ENCODE measurements at places on chromosomes 4 and X.

GRCh38 chrX:132504417-132504816 is 15.6 kb upstream of the MBNL3 start:
- no peak for DNase-seq

DNA sequence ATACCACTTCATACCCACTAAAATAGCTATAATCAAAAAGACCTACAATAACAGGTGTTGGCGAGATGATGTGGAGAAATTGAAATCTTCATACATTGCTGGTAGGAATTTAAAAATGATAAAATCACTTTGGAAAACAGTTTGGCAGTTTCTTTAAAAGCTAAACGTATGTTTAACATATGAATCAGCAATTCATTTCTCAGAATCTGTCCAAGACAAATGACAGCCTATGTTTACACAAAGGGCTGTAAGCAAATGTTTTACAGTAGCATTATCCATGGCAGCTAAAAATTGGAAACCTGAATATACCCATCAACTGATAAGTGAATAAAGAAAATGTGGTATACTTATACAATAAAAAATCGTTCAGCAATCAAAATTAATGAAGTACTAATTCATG is 33.0 kb upstream of the ABCG2 start:
- DNase-seq, result no peak

- DNase-seq, result no peak
Measured at GRCh38 chr4:168757500-168757899, 252.6 kb downstream of the CBR4 start.

DNA sequence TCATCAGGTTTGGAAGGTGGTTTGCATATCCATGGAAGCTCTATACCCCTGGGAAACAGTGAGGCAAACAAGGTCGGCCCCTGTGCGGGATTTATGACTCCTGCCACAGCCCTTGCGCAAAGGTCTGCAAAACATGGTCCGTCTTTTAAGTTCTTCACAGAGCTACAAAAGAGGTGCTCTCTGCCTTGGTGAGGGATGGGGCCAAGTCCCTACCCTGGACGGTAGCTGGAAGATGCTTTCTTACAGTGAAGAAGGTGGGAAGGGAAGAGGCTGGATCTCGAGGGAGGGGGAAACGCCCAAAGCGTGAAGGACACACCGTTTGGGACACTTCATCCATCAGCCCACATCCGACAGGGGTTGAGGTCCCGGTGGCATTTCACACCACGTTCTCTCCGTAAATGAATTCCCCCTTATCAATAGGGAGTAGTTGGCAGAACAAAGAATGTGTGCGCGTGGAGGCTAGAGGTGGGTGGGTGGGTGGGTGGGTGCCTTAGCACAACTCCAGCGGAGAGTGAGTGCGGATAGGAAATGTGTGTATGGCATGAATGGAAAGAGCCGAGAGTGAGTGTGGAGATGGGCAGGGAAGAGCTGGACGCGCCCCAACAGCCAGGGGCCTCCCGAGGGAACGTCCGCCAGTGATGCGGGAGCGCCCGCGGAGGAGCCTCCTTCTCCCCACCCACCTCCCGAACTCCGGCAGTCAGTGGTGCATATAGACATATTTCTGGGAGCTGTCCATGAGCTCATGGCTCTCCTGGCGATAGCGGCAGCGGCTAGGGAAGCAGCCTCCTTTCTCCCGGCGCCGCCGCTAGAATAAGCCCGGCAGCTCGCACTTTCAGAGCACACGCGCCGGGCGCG is 68.3 kb downstream of the LARP7 start:
- DNase-seq, result peak; percentile 70

DNA sequence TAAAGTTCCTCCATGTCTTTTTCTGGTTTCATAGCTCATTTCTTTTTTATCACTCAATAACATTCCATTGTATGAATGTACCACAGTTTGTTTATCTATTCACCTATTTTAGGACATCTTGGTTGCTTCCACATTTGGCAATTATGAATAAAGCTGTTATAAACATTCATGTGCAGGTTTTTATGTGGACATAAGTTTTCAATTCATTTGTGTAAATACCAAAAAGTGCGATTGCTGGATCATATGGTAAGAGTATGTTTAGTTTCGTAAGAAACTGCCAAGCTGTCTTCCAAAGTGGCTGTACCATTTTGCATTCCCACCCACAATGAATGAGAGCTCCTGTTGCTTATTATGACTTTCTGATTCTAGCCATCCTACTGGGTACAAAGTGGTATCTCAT is 36.3 kb upstream of the ZFX start:
- DNase-seq, result no peak

DNA sequence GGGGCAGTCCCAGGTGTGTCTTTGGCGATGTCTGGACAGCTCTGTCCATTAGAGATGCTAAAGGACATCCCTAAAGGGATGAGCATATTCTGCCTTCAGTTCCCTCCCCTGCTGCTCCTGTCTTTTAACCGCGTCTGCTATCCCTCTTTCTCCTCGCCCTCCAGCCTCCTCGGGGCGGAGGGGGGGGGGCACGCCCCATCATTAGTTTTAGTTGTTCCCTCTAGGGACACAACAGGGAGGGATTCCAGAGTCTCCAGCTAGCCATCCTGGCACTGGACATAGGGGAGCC is 1.1 kb downstream of the MSL3 start:
- DNase-seq, result no peak

- no peak for DNase-seq
Measured at GRCh38 chr4:16489226-16489625, 263.0 kb upstream of the TAPT1 start.

- DNase-seq, result peak; percentile 42
Measured at GRCh38 chrX:133359466-133359865, 55.8 kb downstream of the GPC4 start.

DNA sequence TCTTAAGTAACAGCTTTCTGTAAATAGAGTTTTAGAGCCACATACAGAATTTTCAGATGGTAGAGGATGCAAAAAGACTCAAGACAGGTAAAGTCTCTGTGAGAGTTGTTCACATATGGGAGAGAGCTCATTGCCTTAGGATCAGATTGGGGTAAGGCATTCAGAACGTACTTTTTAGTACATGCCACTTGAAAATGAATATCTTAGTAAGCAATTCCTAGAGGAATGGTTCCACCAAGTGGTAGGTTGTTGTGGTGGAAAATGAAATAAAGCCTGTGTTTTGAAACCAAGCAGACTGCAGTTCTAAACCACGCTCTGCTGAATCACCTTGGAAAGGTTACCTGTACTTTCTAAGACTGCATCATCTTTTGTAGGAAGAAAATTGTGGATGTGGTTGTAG is 547.0 kb upstream of the LCORL start:
- DNase-seq, result no peak

GRCh38 chr4:158778156-158778711 is 9.4 kb downstream of the FNIP2 start:
- no peak for DNase-seq

DNA sequence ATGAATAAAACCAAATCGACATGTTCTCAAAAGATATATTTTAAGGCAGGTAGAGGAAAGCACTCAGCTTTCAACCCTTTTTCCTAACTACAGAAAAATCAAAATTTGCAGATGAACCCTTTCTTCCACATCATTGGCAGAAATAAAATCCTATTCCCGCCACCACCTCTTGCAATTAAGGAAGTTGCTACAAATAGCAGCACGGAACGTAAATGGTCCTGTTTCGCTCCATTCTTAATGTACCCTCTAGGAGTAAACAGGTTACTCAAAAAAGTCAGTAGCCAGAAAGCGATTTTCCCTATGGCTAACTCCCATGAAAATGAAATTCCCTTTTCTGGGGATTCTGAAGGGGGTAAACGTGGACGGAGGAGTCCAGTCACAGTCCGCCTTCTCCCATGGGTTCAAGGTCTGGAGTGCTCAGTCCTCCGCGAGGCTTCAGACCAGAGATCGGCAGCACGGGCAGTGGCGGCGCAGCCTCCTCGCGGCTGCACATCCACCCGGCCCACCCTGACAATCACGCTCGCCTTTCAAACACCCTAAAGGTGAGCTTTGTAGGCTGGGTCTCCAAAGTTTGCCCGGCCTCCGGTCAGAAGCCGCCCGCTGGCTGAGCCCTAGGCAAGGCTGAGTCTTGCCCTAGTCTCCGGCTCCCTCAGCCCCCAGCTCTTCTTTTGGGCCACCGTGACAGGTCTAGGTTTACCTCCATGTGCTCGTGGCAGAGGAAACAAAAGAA is 1.8 kb downstream of the ATP11C start:
- peak; percentile 60 for DNase-seq

DNA sequence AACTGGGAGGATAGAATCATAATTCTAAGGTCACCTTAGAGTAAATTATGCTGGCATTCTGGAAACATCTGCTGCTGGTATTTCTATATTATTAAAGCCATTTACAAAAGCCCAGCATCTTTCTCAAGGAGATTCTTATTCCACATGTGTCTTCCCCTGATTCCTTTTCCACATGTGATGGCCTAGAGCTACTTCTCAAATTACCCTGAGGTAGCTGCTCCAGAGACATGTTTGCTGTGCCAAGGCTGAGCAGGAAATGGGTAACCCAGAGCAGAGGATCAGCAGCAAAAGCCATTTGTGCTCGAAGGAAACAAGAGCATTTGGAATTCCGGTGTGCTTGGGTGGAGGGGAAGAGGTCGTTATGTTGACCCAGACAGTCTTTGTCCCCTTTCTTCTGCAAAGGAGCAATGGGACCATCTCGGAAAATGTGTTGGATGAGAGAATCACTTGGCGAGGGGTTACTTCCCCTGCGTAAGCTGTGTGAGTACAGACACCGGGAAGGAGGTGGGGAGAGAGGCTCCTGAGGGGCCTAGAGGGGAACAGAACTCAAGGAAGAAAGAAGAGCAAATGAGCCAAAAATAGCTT is 24.6 kb downstream of the TSC22D3 start:
- DNase-seq, result no peak

DNA sequence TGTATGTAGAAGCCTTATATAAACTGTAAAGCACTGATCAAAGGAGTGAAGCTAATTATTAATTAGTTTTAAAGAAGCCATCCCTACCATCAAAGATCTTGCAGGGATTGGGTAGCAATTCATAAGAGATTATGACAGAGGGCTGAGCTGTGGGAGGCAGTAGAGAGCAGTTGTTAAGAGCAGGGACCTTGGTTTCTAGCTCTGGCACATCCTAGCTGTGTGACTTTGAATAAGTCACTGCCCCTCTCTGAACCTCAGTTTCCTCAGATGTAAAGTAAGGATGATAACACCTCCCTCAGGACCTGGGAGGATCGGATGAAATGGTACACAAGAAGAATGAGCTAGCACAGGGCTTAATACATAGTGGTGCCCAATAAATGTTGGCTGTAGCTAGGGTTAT is 45.4 kb downstream of the APLN start:
- DNase-seq, result no peak

DNA sequence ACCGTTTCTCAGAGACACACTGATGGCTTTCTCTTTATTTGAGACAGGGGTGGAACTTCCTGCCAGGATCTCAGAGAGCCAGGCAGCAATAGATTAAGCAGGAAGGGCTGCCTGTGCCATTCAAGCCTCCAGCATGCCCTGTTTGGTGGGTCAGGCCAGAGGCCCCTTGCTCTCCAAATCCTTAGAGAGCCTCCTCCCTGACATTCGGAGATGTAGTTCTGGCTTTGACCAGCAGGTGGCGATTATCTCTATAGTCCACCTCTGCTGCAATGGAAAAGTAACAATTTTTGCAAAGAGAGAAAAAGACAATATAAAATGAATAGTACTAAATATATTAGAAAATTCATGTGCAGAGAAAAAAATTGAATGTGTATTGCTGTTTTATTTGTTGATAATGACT is 93.9 kb downstream of the NXF2B start:
- peak; percentile 57 for DNase-seq

DNA sequence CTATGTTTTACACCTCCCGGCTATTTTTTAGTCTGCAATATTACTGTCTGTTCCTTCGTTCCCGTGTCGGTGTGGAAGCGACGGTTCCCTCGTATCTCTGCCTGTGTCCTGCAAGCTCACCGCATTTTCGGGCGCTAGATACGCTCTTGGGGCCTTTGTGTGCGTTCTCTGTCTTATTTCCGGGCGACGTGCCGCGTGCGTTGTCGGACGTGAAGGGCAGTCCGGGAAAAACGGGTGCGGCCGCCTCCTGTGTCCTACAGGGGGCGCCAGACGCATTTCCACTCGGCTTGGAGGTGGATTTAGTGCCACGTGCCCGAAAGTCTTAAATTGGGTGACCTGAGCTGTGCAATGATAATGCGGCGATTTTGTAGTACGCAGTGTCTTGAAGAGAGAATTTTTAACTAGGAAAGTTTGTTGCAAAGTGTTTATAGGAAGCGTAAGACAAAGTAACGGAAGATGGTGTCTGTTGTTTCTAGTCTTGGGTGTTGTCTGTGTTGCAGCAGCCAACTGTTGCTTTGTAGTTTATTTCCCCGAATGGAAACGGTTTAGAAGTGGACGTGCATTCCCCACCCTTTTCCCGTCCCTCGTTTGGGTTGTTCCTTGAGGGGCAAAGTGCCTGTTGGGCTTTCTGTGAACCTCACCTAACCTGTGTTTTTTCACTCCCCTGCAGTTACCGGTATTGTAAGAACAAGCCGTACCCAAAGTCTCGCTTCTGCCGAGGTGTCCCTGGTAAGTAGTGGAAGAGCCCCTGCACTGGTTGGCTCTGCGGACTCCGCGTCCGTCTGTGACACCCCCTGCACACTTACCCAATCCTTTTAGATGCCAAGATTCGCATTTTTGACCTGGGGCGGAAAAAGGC is 720 bp downstream of the RPL10 start:
- peak; percentile 67 for DNase-seq

DNA sequence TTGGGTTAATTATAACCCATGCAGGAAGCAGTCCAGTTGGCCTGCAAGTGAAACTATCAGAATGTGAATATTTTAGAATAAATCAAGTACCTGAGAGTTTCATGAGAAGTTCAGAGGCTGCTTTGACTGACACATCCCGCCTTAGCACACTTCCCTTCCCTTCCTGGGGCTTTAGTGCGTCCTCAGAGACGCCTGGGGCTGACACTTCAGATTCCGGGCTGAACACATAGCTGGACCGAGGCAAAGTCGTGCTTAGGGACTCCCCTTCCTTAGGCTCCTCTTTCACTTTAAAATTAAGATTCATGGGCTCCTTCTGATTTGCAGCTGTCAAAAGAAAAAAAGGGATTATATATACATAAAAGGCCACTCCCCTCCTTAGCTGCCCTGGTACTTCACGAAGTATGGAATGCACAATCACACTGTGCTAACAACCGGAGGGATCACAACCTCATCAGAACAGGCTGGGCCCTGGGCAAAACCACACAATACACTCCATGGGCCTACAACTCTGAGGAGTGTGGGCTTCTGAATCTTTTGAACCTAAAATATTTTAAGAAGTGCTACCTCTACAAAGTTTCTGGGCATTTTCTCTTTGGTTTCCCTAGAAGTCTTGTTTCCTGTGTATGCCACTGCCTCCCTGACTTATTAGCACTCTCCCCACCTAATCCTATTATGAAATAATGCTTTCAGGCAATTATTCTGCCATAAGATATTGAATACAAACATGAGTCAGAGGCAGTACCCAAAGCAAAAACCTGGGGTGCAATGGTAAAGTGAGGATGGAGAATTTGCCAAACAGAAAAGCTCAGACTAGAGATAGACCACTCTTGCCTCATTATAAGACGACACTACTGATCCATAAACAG is 68.2 kb downstream of the ZNF827 start:
- no peak for DNase-seq

- DNase-seq, result no peak
Measured at GRCh38 chr4:56198265-56198664, 189.0 kb downstream of the AASDH start.

All from H7 (cell line).